Central memory CD8-positive, alpha-beta T cell (primary cell): ENCODE measurements at places on chromosomes 16 and 17.

- H3K36me3 ChIP-seq = peaks cover 1% of the 10 kb centered on the region
- no peak overlapping the region for H3K27ac ChIP-seq
- no peaks in the 10 kb centered on the region for H3K27me3 ChIP-seq
- peaks cover 5% of the 10 kb centered on the region for H3K4me1 ChIP-seq
- no peak overlapping the region for H3K4me3 ChIP-seq
These were observed 41.8 kb downstream of the NOL11 start for GRCh38 chr17:67759355-67760171.

- peak; percentile 17 for DNase-seq
- H3K27ac ChIP-seq = peak overlapping the region; percentile 94
- peak overlapping the region; percentile 80 for H3K4me3 ChIP-seq
- peaks cover 17% of the 10 kb centered on the region for H3K36me3 ChIP-seq
- H3K27me3 ChIP-seq = no peaks in the 10 kb centered on the region
These were observed 63.9 kb upstream of the RPH3AL start for GRCh38 chr17:416293-417206.

- no peaks in the 10 kb centered on the region for H3K27me3 ChIP-seq
- peak overlapping the region; percentile 67 for H3K27ac ChIP-seq
- no peak for DNase-seq
- H3K36me3 ChIP-seq = peaks cover 6% of the 10 kb centered on the region
These were observed 183.0 kb downstream of the PHKB start for GRCh38 chr16:47644166-47644565.

- no peak for DNase-seq
- no peak overlapping the region for H3K27ac ChIP-seq
- no peaks in the 10 kb centered on the region for H3K36me3 ChIP-seq
These were observed 8.4 kb upstream of the SHCBP1 start for GRCh38 chr16:46629331-46630219.

GRCh38 chr17:76539631-76540271 lies at the start of gene PRCD:
Gene PRCD, plus strand, starts transcription at chr17:76540044. Its CDS starts 98 bp downstream, at chr17:76540142.
- H3K27ac ChIP-seq = no peak within 1 kb of the TSS
- H3K4me1 ChIP-seq = no peaks in the 10 kb centered on the region
- H3K4me3 ChIP-seq = peak within 1 kb of the TSS; percentile 27
- no peak for DNase-seq

DNA sequence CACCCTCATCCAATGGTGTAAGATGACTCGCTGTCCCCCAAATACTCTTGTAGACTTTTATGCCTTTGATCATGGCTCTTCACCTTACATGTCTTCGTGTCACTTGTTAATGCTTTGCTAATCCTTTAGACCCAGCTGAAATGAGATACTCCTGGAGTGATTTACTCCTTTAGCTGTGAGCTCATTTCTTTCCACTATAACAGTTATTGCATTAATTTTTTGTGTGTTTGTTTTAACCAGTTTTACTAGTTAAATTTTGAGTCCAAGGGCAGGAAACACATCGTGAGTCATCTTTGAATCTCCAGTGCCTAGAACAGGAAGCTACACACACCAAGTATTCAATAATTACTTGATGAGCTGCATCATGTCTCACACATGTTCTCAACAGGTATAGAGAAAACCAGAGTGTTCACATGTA lies 6.5 kb upstream of the CTCF start:
- no peak for DNase-seq
- peaks cover 11% of the 10 kb centered on the region for H3K36me3 ChIP-seq
- H3K4me3 ChIP-seq = peak overlapping the region; percentile 51
- no peaks in the 10 kb centered on the region for H3K27me3 ChIP-seq

- peaks cover 25% of the 10 kb centered on the region for H3K4me1 ChIP-seq
- DNase-seq = peak; percentile 41
- H3K36me3 ChIP-seq = peaks cover 22% of the 10 kb centered on the region
- H3K27ac ChIP-seq = peak overlapping the region; percentile 82
These were observed 526 bp downstream of the CBFB start for GRCh38 chr16:67029254-67030096.

GRCh38 chr17:43015579-43015978 lies 6.6 kb downstream of the VAT1 start:
- H3K4me1 ChIP-seq = peaks cover 11% of the 10 kb centered on the region
- no peak overlapping the region for H3K4me3 ChIP-seq
- H3K36me3 ChIP-seq = peaks cover 17% of the 10 kb centered on the region
- peak overlapping the region; percentile 20 for H3K27ac ChIP-seq
- no peak for DNase-seq

DNA sequence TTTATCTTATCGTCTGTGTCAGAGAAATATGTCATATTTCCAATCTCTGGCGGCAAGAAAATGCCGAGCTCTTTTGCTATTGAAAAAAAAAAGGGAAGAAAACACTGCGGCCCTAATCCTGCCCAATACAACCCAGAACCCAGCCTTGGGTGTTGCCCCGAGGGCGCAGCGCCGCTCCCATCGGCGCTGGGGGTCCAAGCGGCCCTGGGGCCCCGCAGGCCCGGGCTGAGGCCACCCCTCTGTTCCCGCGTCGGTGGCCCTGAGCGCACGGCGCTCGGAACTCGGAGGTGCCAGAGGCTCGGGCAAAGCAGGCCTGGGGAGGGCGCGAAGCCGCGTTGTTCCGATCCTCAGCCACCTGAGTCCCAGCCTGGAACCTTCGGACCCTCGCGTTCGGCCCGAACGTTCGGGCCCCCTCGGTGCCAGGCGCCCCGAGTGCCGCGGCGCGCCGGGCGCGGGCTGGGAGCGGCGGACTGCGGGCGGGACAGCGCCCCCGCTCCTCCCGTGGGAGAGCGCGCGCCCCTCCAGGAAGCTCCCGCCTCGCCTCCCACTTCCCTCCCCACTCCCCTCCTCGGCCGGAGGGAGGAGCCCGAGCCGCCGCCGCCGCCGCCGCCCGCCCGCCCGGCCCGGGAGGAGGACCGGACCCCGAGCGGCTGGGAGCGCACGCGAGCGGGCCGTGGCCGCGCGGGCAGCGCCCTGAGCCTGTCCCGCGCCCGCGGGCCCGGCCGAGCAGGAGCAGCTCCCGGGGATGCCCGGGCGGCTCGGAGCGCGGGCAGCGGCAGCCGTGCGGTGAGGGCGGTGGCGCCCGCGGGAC lies at the start of gene CPNE2:
CPNE2 (plus strand) TSS at position 609 of the 811 bp plus-strand sequence. CDS start 18,160 bp downstream, outside the sequence.
- peaks cover 10% of the 10 kb centered on the region for H3K36me3 ChIP-seq
- H3K27me3 ChIP-seq = no peaks in the 10 kb centered on the region
- H3K4me1 ChIP-seq = peaks cover 11% of the 10 kb centered on the region
- DNase-seq = no peak
- H3K27ac ChIP-seq = peak within 1 kb of the TSS; percentile 86

DNA sequence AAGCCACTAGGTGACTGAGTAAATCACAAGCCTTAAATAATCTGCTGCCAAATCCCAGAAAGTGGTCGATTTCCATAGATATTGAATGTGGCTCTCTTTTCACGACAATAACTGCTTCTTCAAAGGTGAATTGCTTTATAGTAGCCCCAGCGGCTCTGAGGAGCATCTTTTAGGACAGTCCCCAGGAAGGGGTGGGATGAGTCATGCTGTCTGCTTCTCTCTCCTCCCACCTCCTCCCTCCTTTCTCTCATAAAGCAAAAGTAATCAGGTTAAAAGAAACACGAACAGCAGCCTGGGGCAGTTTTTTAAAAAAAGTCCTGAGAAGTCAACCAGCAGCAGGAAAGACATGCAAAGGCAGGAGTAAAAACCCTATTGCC lies 1.8 kb downstream of the KIAA0513 start:
- peak overlapping the region; percentile 85 for H3K4me3 ChIP-seq
- H3K4me1 ChIP-seq = peaks cover 27% of the 10 kb centered on the region
- peak; percentile 23 for DNase-seq

DNA sequence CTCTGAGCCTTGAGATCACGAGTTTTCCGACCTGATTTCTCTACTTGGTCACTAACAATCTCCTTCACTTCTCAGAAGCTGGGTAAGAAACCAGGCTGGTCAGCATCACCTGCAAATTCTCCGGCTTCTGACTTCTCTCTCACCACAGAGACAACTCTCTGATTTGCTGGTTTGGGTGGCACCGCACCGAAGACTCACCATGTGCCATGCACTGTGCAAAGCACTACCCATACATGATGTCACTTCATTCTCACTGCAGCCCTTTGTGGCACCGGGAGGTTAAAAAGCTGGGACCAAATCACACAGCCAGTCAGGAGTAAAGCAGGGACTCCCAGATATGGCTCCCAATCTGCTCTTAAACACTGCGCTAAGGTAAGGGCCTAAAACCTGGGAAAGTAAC lies 647 bp downstream of the VAC14 start:
- H3K36me3 ChIP-seq = peaks cover 11% of the 10 kb centered on the region
- H3K4me3 ChIP-seq = peak overlapping the region; percentile 86
- peaks cover 1% of the 10 kb centered on the region for H3K27me3 ChIP-seq
- DNase-seq = no peak
- H3K27ac ChIP-seq = peak overlapping the region; percentile 75

GRCh38 chr16:53112015-53112414 lies 57.2 kb downstream of the CHD9 start:
- no peak overlapping the region for H3K4me3 ChIP-seq
- no peak for DNase-seq

DNA sequence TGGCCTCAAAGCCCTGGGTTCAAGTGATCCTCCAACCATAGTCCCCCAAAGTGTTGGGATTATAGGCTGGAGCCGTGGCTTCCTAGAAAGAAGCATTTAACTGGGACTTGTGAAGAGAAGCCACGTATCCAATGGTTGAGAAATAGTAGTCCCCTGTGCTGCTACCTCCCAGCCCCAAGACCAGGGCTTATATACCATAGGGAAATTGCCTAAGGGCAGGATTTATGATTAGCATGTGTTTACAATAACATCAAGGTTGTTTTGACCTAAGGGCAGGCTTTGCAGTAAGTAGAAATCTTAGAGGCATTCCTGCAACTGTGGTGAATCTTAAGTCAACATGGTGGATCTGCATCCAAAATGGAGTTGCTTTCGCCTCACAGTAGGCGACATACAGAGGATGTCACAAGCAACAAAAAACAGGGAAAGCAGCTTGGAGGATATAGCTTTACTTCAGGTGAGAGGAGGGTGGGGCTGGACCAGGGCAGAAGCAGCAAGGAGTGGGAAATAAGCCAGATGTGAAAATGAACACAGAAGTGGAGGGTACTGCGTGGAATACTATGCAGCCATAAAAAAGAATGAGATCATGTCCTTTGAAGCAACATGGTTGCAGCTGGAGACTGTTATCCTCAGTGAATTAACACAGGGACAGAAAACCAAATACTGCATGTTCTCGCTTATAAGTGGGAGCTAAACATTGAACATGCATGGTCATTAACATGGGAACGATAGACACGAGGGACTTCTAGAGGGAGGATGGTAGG lies 18.7 kb upstream of the NSMCE1 start:
- peaks cover 13% of the 10 kb centered on the region for H3K4me1 ChIP-seq
- H3K27me3 ChIP-seq = no peaks in the 10 kb centered on the region
- no peak overlapping the region for H3K27ac ChIP-seq
- no peaks in the 10 kb centered on the region for H3K36me3 ChIP-seq

- DNase-seq = no peak
- H3K4me3 ChIP-seq = peak overlapping the region; percentile 19
- H3K27ac ChIP-seq = peak overlapping the region; percentile 80
- no peaks in the 10 kb centered on the region for H3K27me3 ChIP-seq
These were observed 37.7 kb downstream of the SLC7A5 start for GRCh38 chr16:87831421-87832136.

- DNase-seq = no peak
- no peak overlapping the region for H3K4me3 ChIP-seq
- no peak overlapping the region for H3K27ac ChIP-seq
- no peaks in the 10 kb centered on the region for H3K27me3 ChIP-seq
These were observed 31.4 kb upstream of the EIF1 start for GRCh38 chr17:41657176-41657754.

DNA sequence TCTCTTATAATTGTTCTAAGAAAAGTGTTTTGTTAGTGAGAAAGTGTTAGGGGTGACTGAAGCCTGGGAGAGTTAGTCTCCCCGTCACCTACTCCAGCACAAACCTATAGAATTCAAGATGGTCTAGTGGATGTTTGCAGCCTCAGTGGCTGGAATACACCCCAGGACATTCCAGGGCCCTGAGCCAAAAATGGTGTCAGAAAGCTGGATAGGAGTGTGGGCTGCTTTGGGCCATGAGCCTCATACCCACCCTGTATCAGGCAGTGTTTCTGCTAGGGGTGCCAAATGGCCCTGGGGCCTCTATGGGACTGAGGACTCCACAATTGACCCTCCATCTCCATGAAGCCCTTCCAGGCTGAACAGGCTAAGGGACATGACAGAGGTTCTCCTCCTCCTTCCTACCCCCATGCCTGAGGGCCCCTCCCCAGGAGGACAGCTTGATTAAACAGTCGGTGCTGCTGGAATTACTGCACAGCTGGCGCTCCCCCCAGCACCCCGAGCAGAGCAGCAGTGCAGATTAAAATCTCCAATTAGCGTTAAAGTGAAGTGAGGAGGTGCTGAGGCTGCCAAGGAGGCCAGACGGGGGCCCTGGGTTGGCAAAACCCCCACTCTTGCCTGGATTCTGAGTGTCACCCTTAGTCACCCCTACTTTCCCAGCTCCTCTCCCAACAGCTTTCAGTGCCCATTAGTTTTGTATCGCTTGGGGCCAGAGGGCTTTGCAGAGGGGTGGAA lies 59.1 kb downstream of the NEUROD2 start:
- no peak overlapping the region for H3K4me3 ChIP-seq
- no peak for DNase-seq
- H3K27ac ChIP-seq = no peak overlapping the region
- peaks cover 30% of the 10 kb centered on the region for H3K36me3 ChIP-seq
- H3K4me1 ChIP-seq = peaks cover 4% of the 10 kb centered on the region

DNA sequence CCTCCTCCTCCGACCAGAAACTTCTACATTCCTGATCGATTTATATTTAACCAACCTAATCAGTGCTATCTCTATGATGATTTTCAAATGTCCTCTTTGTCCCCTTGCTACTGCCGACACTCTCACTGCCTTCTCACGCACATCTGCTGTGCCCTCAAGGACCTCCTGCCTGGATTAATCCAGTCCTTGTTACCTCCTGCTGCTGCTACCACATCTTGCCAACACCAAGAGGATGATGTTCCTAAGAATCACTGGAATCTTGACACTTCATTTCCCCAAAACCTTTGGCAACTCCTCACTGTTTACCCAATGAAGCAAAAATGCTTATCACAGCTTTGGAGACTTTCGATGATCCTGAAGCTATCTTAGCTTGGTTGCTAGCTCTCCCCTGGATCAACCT lies 287.3 kb upstream of the AXIN2 start:
- H3K4me1 ChIP-seq = no peaks in the 10 kb centered on the region
- H3K27ac ChIP-seq = no peak overlapping the region
- DNase-seq = no peak
- H3K27me3 ChIP-seq = no peaks in the 10 kb centered on the region
- H3K36me3 ChIP-seq = no peaks in the 10 kb centered on the region

DNA sequence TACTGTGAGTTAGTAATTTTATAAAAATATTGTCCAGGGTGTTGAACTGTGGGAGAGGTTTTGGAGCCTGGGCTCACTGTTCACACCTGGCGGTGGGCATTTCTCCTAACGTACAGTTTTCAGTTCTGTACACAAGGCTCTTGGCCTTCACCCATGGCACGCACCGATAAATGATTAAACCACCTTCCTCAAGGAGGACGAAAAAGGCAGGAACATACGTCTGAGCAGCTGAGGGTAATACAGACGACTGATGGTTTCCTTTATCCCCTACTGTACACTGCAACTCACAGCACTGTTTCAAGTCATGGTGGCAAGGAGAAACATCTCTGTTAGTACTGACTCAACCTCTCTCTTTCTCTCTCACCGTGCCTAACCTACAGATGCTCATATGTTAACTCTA lies 1.4 kb upstream of the ST6GALNAC1 start:
- DNase-seq = no peak
- H3K4me1 ChIP-seq = no peaks in the 10 kb centered on the region
- peaks cover 24% of the 10 kb centered on the region for H3K27me3 ChIP-seq
- no peaks in the 10 kb centered on the region for H3K36me3 ChIP-seq
